ENCODE measurements at places on chromosomes 12 and 14. TPM values are rescaled to one million over a fixed set of nuclear protein-coding genes. Genes with fewer than 3 reads are reported as not detected.

DNA sequence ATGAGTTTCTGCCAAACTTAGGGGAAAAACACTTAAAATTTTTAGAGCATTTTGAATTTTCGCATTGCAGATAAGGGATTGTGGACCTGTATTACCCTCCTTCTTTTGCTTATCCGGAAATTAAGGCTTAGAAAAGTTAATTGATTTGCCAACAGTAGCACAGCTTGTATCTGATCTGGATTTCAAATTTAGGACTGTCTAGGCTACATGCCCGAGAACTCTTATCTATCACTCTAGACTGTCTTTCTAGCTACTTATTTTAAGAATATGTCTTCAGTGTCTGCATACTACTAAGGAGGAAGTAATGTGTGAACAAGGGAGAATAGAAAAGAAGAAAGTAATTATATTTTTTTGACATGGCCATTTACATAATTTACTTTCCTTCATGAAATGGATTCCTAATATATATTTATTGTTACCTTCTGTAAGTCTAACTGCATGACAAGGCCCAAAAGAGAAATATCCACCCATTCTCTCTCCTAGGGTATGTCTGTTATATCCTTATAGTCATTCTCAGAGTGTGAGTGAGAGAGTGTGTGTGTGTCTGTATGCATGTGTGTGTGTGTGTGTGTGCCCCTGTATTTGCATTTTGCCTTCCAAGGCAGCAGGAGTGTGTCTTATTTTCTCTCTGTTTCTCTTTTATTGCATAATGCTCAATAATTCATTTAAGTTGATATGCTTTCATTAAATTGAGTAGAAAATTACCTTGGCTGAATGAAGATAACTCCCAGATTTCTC is 132.1 kb downstream of the SLC5A8 start:
- H3K27ac ChIP-seq = no peak overlapping the region
- no peak overlapping the region for H3K4me3 ChIP-seq
- H3K36me3 ChIP-seq = no peaks in the 10 kb centered on the region
- H3K27me3 ChIP-seq = no peaks in the 10 kb centered on the region
- H3K4me1 ChIP-seq = no peaks in the 10 kb centered on the region

- H3K27ac ChIP-seq = peak overlapping the region; percentile 63
- no peak overlapping the region for H3K4me3 ChIP-seq
- H3K36me3 ChIP-seq = no peaks in the 10 kb centered on the region
- no peaks in the 10 kb centered on the region for H3K27me3 ChIP-seq
These were observed 31.5 kb upstream of the BHLHE41 start for GRCh38 chr12:26156201-26156871.

DNA sequence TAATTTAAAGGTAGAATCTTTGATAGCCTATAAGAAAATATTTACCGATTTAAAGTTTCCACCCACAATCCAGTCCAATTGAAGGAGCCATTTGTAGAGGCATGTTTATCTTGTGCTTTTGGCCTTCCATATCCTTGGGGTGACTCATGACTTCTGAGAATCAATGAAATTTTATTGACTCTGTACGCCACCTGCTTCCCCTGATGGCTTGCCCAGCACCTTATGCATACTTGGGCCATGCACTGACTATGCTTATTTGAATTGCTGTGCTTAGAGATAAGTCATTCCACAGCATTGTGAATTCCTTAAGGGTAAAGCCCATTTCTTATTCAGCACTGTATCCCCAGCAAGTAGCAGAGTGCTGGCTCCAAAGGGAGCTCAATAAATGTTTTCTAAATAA is 954.8 kb upstream of the SEL1L start:
- H3K4me1 ChIP-seq = peaks cover 6% of the 10 kb centered on the region
- no peak overlapping the region for H3K4me3 ChIP-seq
- no peaks in the 10 kb centered on the region for H3K36me3 ChIP-seq

DNA sequence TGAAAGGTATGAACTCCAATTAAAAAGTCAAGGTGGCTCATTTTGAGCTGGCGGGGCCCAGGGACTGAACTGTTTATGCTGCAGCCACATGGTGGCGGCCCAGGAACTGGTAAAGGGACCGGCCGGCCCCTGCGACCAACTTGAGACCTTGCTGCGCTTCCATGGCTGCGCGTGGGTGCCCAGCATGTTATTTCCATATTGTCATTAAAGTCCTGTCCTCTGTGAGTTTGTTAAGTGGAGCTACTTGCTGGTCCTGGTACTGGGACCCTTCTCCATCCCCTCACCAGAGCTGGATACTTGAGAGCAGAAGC is 62.3 kb downstream of the BEGAIN start:
- no peaks in the 10 kb centered on the region for H3K27me3 ChIP-seq
- no peak overlapping the region for H3K4me3 ChIP-seq
- peaks cover 10% of the 10 kb centered on the region for H3K36me3 ChIP-seq
- no peaks in the 10 kb centered on the region for H3K4me1 ChIP-seq
- peak; percentile 52 for DNase-seq

DNA sequence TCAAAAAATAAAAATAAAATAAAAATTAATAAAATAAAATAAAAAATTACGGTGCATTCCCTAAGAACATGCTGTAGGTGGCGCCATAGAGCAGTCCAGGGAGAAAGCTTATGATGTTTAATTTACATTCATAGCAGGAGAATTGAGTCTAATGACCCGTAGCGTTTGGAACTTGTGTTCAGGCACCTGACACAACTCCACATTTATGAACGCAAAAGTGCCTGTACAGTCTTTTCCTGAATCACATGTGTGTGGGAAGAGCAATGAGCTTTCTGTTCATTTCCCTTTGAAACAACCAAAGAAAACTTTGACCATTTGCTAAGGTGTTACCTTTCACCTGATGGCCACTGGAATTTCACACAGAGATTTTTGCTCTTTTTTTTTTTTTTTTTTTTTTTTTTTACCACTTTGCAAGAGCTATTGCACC is 60.6 kb upstream of the KCNA1 start:
- H3K27me3 ChIP-seq = no peaks in the 10 kb centered on the region
- no peak overlapping the region for H3K4me3 ChIP-seq
- no peak overlapping the region for H3K27ac ChIP-seq
- no peak for DNase-seq

GRCh38 chr14:95395098-95395737 is 75.5 kb upstream of the CLMN start:
- DNase-seq = no peak
- H3K27me3 ChIP-seq = no peaks in the 10 kb centered on the region
- H3K36me3 ChIP-seq = no peaks in the 10 kb centered on the region
- H3K4me1 ChIP-seq = no peaks in the 10 kb centered on the region
- H3K27ac ChIP-seq = no peak overlapping the region

- no peaks in the 10 kb centered on the region for H3K4me1 ChIP-seq
- H3K27me3 ChIP-seq = no peaks in the 10 kb centered on the region
- no peak overlapping the region for H3K27ac ChIP-seq
- H3K36me3 ChIP-seq = no peaks in the 10 kb centered on the region
- no peak for DNase-seq
These were observed 61.2 kb upstream of the GRIP1 start for GRCh38 chr12:66739940-66740651.

- H3K4me3 ChIP-seq = no peak overlapping the region
- no peak for DNase-seq
- H3K27me3 ChIP-seq = no peaks in the 10 kb centered on the region
These were observed 2.2 kb downstream of the SERPINA9 start for GRCh38 chr14:94473666-94474410.

DNA sequence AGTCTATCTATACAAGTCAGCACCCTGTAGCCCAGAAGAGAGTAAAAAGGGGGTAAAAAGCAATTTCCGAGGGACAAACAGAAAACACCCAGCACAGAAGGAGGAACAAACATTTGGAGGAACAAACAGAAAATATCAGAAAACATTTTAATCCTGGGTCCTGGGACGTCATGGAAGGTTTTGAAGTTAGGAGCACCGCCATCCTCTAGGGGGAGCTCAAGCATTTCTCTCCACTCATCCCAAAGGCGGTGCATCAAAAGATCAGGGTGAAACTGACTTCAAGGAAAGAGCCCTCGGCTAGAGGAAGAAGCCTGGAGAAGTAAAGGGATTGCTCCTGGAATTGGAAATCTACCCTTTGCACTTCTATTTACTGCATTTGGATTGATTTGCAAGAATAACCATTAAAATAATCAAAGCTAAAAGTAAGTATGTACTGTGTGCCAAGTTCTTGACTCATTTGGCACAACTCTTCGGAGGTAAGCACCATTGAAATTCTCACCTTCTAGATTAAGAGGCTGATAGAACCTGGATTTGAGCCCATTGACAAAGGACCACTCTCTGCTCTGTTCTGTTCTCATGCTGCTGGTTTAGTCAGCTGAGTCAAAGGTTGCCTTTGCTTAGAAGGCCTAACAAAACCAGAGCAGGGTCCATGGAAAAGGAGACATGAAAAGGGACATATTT is 17.2 kb upstream of the POC1B start:
- no peak overlapping the region for H3K27ac ChIP-seq
- no peaks in the 10 kb centered on the region for H3K36me3 ChIP-seq
- H3K4me1 ChIP-seq = no peaks in the 10 kb centered on the region
- peak; percentile 47 for DNase-seq
- no peaks in the 10 kb centered on the region for H3K27me3 ChIP-seq
- H3K4me3 ChIP-seq = no peak overlapping the region

DNA sequence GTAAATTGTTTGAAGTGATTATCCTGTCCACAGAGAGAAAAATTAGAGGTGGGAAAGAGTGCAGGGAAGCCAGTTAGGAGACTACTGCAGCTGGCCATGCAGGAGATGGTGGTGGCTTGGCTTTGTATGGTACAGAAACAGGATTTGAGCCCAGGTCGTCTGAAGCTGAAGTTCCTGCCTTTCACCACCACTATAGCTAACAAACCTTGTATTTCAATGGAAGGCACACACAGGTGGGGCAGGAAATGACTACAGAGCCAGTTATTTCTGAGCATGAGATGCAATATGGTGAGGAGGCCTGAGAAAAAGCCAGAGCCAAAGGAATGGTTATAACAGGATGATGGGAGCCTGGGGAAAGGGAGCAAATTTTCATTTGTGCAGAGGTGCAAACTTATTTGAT is 103.9 kb downstream of the BTG1 start:
- H3K4me1 ChIP-seq = no peaks in the 10 kb centered on the region
- no peak overlapping the region for H3K4me3 ChIP-seq
- no peaks in the 10 kb centered on the region for H3K27me3 ChIP-seq

GRCh38 chr14:67441256-67441655 is 29.3 kb upstream of the PLEK2 start:
- no peak overlapping the region for H3K27ac ChIP-seq
- no peaks in the 10 kb centered on the region for H3K36me3 ChIP-seq
- H3K4me3 ChIP-seq = no peak overlapping the region
- no peaks in the 10 kb centered on the region for H3K27me3 ChIP-seq
- H3K4me1 ChIP-seq = peaks cover 6% of the 10 kb centered on the region
- no peak for DNase-seq

Gene LRP10
- 22.7 TPM for polyA plus RNA-seq

All from pancreas (tissue), 10 donors.